ENCODE measurements at places on chromosomes 1 and 21. TPM values are rescaled to one million over a fixed set of nuclear protein-coding genes. Genes with fewer than 3 reads are reported as not detected.

DNA sequence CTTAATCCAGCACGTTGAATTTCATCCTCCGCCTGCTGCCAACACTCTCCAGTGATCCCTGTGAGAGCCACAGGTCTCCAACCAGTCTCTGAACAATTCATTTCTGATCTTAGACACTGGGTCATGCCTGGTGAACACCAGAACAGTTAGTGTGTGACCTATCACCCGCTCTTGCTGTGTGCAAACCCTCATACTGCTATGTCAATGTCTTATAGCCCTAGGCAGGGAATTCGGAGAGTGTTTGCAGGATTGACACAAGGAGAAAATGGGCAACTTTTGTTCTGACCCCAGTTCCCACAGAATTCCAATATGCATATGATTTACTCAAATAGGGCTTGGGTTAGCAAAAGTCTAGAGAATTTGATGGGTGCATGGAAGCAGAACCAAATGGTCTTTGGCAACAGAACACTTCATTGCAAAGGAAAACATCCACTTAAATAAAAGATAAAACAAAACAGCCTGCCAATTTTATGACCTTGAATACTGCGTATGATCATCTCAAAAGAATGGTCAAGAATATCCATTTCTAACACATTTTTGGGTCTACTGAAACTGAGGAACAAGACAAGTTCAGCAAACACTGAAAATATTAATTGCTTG lies 23.0 kb upstream of the GUCA2B start:
- DNase-seq, result no peak

The RAVER2 gene
- polyA plus RNA-seq, result 28.5 TPM

- DNase-seq, result no peak
These were observed 30.3 kb upstream of the KCNQ4 start for GRCh38 chr1:40753142-40753882.

The DISC1 gene
- 5.9 TPM for polyA plus RNA-seq

The SYT2 gene
- polyA plus RNA-seq, result 2.0 TPM

The C1orf87 gene
- not detected for polyA plus RNA-seq
